ENCODE measurements at places on chromosomes 12 and 14.

DNA sequence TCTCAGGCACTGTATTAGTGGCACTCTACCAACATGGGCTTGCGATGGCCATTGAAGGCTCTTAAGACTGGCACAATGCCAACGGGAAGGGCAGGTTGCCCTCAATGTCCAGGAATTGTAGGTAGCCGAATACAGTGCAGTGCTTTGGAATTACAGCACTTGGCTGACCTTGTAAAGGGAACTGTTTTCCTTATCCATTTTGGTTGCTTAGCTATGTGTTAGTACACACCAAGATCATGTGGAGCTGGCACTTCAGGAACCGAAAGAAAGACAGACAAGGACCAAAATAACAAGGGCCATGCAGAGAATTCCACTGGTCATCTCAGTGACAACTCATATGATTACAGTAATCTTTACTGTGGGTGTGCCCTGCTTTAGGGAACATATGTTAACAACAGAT lies 72.7 kb downstream of the DYRK2 start:
- DNase-seq = no peak

DNA sequence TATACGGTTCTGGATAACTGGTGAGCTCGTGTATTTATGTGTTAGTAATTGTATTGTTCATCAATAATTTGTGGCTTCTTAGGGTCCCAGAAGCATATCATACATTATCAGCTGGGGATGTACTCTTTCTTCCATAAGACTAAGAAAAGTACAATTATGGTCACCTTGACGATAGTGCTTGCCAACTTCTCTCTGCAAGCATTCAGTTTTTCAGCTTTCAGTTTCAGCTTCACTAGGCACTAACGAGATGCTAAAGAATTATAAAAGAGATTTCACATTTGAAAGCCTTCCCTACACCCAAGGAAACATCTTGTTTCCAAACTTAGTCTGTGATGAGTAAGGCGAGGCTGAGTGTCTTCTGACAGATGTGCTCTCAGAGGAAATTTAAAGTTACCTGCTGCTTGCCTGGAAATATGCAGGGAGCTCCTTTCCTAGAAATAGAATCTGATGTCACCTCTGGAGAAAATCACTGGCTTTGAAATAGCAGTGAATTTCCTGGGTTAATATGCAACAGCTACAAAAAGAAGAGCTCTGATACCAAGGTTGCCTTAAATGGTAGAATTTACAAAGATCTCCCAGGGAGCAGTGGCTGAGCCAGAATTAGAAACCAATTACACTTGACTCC lies 1419.9 kb upstream of the TMEM132C start:
- no peak for DNase-seq

- DNase-seq = no peak
Measured at GRCh38 chr14:50363714-50364111, 33.0 kb downstream of the CDKL1 start.

- peak; percentile 99 for DNase-seq
Measured at GRCh38 chr12:78210894-78211302, 380.2 kb downstream of the NAV3 start.

GRCh38 chr14:64174922-64175782 lies 119.0 kb downstream of the ESR2 start:
- no peak for DNase-seq

GRCh38 chr12:92629349-92630065 lies 73.3 kb upstream of the PLEKHG7 start:
- peak; percentile 85 for DNase-seq

DNA sequence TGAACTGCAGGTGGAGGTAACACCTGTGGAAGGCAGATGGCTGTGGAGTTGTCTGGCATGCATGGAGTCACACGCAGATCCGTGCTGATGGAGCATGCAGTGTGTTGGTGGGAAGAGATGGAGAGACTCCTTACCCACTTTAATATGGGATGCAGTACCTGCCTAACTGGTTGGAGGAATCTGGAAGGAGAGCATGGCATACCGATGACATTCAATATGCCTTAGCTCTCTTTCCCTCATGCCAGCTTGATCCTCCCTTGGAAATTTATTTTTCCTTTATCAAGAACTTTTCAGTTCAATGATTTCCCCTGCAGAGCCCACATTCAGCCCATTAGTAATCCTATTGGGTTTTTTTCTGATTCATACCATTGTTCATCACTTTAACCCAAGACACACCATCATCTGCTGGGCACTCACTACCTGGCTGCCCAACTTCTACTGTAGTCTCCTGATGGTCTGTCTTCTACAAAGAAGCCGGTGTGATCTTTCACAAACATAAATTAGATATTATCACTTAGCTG lies 25.9 kb upstream of the NR2C1 start:
- DNase-seq = peak; percentile 47

- DNase-seq = peak; percentile 92
Measured at GRCh38 chr14:68598621-68599447, 194.0 kb downstream of the ZFP36L1 start.

DNA sequence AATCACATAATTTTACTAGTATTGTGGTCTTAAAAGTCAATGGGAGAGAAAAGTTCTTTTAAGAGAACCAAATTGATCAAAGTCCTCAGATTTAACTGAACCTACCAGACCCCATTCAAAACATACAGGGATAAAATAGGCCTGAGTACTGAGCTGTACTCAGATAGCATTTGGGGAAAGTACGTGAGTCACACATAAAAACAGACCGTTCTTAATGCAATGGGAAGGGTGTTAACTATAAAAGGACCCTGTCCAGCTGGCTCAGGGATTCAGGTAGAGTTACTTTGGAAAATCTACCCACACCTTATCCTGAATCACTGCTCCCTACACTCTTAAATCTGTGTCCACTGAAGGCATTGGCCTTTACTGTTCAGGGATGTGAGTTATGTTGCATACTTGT lies 78.0 kb downstream of the PTPN21 start:
- no peak for DNase-seq

DNA sequence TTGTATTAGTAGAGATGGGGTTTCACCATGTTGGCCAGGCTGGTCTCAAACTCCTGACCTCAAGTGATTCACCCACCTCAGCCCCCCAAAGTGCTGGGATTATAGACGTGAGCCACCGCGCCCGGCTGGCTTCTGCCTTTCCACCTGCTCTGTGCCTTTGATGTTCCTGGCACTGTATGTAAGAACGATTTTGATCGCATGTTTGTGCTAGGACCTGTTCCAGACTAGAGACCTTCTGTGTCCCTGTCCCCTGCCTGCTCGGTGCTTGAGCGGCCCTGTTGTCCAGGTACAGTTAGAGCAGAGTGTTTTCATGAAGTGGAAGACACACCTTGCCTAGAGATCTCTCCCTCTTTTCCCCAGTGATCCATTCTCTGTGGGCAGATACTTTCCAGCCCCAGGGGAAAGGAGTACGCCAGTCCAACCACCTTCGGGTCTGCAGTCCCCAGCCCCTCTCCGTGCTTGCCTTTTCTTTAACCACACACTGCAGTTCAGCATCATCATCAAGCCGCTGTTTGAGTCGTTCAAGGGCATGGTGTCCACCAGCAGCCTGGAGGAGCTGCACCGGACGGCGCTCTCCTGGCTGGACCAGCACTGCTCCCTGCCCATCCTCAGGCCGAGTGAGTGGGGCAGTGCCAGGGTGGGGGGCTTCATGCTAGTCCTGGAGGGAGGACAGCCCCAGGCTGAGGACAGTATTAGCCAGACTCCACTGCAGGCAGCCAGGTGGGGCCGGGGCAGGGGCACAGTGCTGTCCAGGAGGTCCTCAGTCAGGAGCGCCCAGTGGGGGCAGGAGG lies 33.4 kb downstream of the IL31 start:
- no peak for DNase-seq

- no peak for DNase-seq
Measured at GRCh38 chr14:23482823-23483148, 13.3 kb downstream of the NGDN start.

DNA sequence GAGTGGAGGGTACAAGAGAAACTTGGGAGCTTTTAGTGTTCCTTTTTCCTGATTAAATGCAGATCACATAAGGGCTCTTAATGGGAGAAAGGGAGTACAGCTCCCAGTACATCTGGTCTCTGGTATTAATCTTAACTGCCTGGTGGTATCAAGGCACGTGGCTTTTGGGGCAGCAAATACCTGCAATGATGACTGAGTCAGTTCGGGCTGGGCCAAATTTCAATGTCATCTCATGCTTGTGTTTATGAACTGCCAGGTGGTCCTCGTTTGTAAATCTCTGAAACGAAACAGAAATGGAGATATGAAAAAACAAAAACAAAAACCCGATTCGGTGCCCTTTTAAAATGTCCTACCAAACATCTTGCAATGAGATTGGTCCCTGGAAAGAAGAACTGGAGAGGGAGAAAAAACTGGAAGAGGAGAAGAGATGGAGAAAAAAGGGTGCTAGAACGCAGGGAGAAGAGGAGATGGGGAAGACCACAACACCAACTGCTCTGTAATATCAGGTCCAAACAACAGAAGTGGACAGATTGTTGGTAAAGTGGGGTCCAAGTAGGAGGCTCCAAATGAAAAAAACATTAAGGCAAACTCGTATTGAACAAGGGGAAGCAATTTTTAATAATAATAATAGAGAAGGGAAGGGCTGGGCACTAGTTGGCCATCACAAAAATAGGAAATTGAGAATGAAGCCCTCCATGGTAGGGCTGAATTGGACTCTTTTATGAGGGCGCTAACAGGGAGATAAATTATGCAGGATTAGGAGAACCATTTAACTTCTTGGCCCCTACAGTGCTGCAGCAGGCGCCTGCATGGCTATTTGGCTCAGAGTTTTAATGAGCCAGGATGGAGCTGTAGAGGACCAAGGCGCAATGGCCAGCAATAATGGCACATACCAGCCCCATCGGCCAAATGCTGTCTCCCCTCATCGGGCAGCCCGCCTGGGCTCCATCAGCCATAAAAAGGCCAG lies 45.4 kb upstream of the NPFF start:
- no peak for DNase-seq

DNA sequence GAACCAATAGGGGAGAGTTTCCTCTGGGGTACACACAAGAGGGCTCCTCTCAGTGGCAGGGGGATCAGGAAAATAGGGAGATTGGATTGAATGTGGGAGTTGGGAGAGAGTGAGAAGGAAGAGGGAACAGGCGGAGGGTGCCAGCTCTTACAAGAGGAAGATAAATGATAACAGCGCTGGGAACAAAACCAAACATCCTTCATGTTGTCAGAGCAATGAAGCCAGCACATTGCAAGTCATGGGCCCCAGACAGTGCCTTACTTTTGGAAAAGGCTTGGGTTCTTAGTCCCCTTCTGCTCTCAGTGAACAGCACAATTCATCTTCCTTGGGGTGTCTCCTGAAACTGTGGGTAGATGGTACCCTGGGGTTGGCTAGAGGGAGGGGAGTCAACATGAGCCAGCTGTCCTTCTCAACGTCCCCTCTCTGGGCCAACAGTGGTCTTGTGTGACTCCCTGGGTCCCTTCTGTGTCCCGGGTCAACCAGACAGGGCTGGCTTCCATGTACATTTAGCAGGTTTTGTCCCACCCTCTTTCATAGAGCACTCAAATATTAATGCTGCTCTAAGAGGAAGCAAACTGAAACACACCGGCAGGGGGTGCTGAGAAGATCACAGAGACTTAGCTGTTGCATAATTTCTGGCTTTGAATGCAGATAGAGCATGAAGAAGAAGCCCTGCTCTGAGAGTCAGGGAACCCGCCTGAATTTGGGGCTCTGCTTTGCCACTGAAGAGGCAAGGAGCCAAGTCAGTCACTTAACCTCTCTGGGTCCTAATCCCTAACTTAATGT lies 138.5 kb downstream of the ESRRB start:
- DNase-seq = no peak

DNA sequence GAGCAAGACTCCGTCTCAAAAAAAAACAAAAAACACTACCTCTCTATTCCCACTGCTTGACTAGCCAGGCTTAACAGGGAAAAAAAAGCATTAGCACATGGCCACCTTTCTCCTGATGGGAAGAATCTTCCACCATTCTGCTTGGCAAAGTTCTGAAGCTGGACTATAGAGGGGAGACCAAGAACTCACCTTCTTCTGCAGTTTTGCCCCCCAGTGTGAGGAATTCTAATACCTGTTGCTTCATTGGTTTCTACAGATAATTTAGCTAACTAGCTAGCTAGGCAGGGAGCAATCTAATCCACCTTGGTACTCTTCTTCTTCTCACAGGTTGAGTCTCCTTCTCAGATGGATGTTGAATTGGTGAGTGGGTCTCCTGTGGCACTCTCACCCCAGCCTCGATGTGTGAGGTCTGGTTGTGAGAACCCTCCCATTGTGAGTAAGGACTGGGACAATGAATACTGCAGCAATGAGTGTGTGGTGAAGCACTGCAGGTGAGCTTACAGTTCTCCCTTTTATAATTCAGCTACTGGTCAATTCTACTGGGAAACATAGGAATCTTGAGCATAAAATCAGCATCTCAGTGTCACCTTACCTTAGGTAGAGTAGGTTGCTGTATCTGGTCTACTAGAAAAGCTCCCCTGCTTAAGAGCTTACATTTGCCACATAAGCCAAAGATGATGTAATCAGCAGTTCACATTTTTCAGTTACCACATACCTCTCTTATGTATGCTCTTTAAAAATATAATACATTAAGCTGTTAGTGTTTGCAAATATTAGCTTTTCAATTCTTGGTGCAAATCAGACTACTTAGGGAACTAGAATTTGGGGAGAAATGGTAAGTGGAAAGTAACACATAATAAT lies 16.0 kb downstream of the METTL3 start:
- DNase-seq = no peak

DNA sequence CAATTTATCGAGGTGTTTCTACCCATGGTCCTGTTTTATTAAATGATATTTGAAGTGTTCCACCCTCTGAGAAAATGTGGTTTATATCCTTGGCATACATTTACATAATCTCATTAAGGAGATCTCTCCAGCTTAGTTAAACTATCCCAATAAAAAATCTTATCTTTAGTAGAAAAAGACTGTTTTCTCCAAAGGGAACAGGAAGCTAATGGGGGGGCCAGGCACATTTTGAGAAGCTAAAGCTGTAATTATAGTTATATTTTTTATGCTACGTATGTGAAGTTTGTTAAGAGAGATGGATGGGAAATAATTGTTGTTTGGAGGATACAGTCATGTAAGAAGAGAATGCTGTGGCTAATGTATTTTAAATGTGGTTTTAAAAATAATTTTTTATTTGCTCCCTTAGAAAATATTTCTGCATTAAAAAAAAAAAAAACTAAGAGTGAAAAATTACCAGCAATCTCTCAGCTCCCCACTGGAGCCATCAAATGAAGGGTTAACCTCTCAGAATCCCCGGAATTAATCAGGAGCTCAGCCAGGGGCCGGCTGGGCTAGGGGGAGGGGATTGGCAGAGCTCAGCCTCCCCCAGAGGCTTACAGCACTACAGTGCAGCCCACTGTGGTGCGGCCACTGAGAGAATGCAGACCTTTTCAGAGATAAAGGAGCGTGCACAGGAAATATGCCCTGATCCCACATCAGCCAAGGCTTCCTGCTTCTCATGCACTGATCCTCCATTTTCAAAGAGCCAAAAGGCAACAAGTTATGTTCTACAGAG lies 185.8 kb downstream of the EGLN3 start:
- no peak for DNase-seq

GRCh38 chr12:7129287-7129871 lies 690 bp upstream of the RBP5 start:
- DNase-seq = peak; percentile 3

- no peak for DNase-seq
Measured at GRCh38 chr14:67192366-67192765, 3.1 kb downstream of the GARIN2 start.

- DNase-seq = no peak
Measured at GRCh38 chr12:2387103-2387834, 334.5 kb downstream of the CACNA1C start.
